ENCODE measurements at places on chromosomes 11 and 22.

DNA sequence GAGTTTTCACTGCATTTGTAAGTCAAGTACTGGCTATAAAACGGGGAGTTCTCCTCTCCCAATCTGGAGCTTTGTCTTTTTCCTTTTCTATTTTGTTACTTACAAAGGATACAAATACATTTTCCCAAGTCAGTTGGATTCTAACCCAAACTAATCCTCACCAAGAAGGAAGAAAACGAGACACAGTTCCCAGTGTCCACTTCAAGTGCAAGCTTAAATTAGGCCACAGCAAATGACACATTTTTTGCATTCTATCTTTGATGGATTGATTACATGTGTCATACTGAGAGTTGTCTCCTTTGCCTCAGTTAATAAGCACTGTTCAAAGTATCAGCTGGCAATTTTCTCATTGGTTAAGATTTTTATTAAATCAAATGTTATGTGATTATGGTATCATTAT is 296.7 kb upstream of the ANO5 start:
- DNase-seq: no peak

DNA sequence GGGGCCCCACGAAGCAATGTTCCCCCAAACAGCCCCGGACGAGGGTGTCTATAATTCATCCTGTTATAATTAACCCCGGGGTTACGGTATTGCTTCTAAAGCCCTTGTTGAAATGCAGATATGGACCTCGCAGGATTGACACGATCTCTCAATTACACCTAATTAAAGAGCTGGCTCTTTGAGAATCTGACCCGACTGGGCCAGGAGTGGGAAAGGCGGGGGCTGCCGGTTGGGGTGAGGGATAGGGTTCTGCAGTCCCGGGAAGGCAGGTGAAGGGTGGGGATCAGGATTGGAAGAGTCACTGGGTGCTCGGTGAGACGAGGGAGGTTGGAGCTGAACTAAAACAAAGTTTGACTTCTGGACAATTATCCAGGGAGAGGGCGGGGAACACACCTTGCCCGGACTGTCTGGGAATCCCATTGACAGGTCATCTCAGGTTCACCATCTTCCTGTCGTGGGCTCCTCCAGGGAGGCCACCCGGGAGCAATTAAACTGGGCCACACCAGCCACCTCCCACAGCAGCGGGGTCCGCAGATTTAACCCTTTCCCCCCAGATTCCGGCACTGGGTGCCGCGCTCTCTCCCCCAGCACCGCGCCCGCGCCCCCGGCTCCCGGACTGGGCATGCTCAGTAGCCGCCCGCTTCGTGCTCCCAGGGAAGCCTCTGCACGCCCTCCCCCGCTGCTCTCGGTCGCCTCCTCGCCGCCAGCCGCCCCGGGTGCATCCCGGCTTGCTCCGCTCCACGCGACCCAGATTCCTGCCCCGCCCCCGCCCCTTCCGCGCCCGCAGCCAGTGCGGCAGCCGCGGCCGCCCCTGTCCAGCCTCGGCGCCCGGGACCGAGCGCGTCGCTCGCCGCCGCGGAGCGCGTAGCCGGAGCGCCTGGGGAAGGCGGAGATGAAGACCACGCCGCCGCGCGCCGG is at the start of gene ELMOD1:
Gene ELMOD1, plus strand, starts transcription at position 688 of the 918 bp plus-strand sequence. CDS start 27,043 bp downstream, outside the sequence.
- DNase-seq: peak; percentile 64

- no peak for DNase-seq
Observed at GRCh38 chr22:46626356-46626755, 6.2 kb downstream of the GRAMD4 start.

- no peak for DNase-seq
Observed at GRCh38 chr22:22420580-22420979, 88.0 kb downstream of the ZNF280B start.

DNA sequence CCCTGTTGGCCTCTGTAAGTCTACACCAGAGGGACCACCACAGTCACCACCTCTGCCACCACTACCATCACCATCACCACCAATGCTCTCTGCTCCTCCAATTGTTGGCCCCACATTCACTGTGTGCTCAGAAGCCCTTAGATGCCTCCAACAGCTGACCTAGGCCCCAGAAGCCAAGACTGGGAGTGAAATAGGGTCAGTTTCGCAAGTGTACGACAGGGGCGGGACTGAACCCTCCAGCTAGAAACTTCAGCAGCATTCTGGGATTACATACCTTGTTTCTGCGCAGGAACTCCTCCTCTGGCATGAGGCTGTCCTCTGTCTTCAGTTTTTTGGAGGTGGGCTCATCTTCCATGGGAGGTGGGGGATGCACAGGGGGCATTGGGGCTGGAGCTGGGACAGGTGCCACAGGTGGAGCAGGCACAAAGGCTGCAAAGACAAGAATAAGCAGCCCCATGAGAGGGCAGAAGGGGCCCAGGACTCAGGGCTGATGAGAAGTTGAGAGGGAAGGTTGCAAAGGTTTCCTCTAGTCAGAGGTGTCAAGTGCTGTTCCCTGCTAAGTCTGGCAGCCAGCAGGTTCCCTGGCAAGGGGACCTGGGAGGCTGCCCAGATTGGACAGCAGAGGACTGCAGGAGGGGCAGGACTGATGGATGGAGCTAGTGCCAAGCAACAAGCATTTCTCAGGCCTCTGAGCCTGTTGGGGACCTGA is 10.2 kb upstream of the TBC1D10A start:
- DNase-seq: no peak

GRCh38 chr22:30211124-30211820 is 35.3 kb downstream of the LIF start:
- DNase-seq: no peak
